GM23248 (cell line): ENCODE measurements at places on chromosomes 11 and 22.

- DNase-seq = no peak
Observed at GRCh38 chr22:20979940-20980453, 2.1 kb upstream of the LZTR1 start.

DNA sequence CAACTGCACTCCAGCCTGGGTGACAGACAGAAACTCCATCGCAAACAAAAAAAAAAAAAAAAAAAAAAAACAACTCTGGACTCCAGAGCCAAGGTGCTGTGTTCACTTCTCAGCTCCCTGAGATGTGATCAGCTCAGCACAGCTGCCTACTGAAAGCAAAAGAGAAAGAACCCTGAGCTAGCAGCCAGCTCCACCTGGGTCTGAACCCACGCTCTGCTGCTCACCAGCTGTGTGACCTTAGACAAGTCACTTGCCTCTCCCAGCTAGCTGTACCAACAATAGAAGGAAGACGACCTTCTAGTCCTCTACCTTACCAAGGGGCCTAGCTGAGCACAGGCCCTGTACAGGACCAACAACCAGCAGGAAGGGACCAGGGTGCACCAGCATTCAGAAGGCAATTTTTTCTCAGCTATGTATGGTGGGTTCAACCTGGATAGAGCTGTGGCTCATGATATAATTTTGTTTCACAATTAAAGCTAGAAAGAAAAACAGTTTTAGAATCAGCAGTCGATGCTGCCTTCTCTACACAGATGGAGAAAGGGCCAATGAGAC lies 3.8 kb downstream of the DGCR2 start:
- DNase-seq = no peak

DNA sequence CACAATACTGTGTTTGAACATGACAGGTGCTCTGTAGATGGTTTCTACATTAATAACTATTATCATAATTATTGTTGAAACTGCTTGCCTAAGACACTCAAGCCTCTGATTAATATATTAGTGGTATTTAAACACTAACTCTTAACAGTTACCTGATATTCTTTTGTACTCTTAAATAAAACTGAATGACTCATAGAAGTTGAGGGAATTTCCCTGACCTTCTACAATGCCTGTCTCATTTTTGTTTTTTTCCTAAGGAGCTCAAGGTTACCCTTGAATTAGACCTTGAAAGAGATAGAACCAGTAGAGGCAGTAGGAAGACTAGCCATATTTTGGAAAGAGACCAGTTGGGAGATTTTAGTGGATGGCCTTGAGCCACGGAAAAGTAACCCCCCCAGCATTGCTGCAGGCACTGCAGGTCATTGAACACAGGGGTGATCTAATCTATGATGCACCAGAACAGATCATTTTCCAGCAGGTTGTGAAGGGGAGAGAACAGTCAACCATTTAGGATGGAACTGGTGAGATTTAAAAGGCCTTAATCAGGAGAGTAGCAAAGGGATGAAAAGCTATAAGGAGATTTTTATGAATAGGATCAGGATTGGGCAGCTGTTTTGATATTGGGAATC lies 148.3 kb downstream of the PGR start:
- no peak for DNase-seq

- DNase-seq = peak; percentile 93
Observed at GRCh38 chr11:61949169-61950034, 749 bp upstream of the BEST1 start.

DNA sequence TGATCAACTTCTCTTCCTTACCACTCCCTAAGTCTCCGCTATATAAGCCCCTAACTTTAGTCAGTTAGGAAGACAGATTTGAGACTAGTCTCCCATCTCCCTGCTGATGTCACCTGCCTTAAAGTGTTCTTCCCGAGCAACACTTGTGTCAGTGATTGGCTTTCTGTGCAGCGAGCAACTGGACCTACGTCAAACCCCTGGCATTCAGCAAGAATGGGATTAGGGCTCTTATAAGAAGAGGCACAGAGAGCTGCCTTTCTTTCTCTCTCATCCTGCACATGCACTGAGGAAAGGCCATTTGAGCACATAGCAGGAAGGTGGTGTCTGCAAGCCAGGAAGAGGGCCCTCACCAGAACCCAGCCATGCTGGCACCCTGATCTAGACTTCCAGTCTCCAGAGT lies 116.6 kb upstream of the THY1 start:
- DNase-seq = no peak

DNA sequence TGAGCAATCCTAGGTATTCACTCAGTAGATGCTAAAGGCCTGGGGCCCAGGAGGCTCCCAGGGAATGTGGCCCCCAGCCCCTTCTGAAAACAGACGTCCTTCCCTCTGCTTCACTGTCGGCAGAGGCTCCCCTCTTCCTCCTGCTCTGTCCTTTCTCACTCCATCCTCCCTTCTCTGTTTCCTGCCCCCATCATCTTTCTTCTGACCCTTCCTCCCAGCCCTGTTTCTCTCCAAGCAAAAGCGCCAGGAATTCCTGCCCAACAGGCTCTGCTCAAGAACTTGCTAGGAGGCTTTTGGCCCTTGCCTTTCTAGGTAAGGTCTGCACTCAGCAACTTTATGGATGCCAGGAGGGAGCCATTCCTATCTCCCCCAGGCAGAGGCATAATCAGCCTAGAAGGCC lies 300.5 kb downstream of the NTM start:
- DNase-seq = no peak
